ENCODE measurements at places on chromosomes 5 and 9.

- DNase-seq, result no peak
Measured at GRCh38 chr5:171898386-171898785, 108.1 kb downstream of the FBXW11 start.

GRCh38 chr5:168339109-168339771 lies 47.8 kb downstream of the WWC1 start:
- no peak for DNase-seq

GRCh38 chr5:101678481-101679193 lies 617.4 kb downstream of the SLCO4C1 start:
- peak; percentile 44 for DNase-seq

- no peak for DNase-seq
Measured at GRCh38 chr5:23012842-23013241, 159.7 kb upstream of the CDH12 start.

GRCh38 chr5:133944263-133945185 lies 23.9 kb downstream of the C5orf15 start:
- peak; percentile 67 for DNase-seq

GRCh38 chr5:127957183-127957582 lies 126.4 kb upstream of the SLC12A2 start:
- DNase-seq, result no peak

DNA sequence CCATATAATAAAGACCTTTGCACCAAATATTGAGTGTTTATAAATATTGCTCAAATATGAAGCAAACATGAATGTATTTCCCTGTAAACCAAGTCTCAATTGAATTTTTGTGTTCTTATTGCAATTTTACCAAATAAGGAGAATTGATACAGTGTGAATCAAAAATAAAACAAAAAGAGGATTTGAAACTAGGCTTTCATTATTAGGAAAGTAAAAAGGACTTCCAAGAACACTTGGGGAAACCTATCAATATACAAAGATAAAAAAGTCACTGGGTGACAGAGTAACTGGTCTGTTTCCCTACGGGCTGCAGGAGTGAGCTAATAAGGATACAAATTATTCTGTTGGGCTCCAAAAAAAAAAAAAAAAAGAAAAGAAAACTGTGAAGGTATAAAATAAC lies 44.8 kb upstream of the SNX2 start:
- DNase-seq, result no peak

DNA sequence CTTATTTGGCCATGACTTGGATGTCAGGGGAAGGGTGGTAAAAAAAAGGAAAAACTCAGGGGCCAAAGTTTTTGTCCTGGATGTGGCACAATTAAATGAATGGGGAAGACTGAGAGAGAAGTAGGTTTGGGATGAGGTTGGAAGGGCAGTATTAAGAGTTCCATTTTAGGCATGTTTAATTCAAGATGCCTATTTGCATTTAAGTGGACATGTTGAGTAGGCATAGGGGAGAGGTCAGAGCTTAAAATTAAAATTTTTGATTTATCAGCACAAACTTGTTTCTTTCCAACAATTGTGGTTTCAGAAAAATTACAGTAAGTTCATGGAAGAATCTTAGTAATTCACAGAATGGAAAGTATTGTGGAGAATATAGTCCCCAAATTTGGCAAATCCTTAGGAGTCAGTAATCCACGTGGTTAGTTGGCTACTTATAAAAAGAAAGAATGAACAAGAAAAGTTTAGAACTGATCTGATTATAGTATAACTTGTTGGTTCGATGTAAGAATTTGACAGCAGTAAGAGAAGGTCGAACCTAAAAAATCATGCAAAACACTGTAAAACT lies 265.9 kb downstream of the SAXO1 start:
- no peak for DNase-seq

DNA sequence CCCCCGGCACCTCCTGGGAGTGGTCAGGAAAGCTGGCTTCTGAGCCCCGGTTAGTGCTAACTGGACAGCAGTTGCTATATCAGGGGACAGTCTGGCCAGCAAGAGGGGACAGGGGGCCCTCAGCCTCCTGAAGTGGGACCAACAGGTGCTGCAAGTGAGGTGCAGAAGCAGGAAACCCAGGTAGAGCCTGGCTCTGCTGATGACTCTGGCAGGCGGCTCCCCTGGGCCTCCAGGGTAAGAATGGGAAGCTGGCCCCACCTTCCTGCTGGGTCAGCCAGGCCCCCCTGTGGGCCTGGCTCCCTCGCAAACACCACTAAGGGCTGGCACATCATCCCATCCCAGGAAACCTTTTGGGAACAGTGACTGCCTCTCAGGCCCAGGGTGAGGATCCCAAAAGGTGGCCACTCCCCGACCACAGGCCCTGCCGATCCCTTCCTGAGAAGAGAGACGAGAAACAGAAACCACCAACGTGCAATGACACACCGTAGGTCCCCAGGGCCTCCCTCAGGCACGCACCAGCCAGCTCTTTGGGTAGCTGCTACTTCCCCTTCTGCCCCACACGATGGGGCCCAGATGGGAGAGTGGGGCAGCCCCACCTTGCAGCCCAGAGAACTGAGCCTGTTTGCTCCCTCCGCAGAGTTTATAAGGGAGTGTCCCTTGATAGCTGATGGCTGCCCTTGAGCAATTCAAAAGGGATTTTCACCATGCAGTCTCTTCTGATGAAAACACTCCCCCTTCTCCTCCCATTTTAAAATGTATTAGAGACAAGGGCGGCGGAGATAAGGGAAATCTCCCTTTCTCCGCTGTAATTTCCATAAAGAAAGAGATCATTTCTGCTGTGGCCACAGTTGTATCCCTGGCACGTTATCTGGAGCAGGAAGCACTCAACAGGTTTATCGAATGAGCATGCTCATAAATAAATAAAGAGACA lies 76.8 kb downstream of the STK10 start:
- peak; percentile 86 for DNase-seq

DNA sequence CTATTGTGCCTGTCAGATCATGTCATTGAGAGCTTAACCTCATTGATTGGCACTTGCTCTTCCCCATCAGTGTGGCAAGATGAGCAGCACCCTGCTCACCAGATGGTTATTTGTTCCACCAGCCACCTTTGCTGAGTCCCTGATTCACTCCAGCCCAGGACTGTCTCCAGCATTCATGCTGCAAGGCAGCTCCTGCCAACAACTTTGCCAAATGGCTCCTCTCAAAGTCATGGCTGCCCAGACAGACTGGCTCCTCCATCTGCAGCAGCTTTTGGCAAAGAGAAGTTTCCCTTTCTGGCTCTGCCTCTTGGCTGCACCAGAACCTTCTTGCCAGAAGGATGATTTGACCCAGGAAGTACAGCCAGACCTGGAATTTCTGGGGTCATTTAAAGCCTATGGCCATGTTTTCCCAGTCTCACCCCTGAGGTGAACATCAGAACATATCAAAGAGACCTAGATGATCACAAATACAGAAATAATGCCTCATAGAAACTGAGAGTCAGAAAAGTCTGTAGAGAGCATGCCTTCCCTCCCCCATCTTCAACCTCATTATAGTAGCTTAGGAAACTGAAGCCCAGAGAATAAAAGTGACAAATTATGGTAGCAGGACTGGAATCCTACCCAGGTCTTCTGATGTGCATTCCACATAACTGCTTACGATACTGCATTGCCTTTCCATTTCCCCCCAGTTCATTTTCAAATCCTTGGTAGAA lies 10.4 kb downstream of the PPP2R2B start:
- DNase-seq, result no peak

GRCh38 chr5:144273232-144274027 lies 102.8 kb downstream of the KCTD16 start:
- DNase-seq, result no peak

DNA sequence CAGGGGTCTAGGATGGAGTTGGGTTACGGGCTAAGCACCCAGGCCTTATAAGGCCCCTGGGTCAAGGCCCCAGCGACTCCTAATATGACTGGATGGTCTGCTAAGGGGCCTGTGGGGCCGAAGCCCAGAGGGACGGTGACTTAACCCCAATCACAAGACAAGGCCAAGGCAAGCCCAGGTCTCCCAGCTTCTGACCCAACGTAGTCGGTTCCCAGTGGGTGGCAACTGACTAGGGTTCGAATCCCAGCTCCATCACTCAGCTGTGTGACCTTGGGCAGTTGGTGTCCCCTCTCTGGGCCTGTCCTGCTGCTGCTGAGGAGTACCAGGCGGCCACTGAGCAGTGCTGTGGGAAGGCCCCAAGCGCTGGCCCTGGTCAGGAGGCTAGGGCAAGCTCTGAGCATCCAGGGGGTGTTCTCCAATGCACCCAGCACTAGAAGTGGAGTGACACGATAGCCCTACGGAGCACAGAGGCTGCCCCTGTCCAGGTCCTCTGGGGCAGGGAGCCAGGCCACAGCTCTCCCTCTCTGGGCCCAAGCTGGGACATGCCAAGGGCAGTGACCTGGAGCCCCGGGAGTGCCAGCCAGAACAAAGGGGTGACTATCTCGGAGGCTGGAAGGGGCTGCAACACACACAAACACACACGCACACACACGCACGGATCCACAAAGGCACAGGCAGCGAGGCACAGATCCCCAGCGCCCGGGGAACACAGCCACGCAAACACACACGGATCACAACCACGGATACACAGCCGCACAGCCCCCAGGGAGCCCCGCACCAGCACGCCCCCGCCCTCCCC lies 512 bp downstream of the AK1 start:
- DNase-seq, result no peak

GRCh38 chr5:154285661-154286408 lies 95.3 kb downstream of the GALNT10 start:
- no peak for DNase-seq

DNA sequence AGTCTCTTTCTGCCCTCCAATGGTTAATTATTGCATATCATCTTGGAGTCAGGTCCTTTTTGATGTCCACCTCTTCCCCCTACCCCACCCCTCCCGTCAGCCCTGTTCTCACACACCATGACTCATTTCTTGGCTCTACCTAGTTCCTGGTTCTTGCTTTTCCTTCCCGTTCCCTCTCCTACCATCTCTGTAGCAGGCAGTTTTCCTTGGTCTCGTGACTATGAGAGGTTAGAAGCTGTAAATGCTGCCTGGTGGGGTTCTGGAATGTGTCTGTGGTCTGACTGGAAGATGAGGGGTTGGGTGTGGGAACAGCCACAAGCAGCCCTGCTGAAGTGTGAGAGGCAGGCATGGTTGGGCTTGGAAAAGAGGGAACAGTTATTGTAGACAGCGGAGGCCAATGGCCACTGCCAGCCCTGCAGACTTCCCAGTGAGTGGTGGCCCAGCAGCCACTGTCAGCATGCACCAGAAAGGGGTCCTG lies 18.2 kb downstream of the SLC22A5 start:
- no peak for DNase-seq

GRCh38 chr5:77946381-77947040 lies 170.4 kb upstream of the TBCA start:
- DNase-seq, result no peak

DNA sequence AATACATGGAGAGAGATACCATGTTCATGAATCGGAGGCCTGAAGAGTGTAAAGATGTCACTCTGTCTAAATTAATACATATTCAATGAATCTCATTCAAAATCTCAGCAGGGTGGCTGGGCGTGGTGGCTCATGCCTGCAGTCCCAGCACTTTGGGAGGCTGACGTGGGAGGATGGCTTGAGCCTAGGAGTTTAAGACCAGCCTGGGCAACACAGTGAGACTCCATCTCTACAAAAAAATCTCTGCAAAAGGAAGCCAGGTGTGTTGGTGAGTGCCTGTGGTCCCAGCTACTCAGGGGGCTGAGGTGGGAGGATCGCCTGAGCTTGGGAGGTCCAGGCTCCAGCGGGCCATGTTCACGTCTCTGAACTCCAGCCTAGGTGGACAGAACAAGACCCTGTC lies 49.7 kb downstream of the COL23A1 start:
- no peak for DNase-seq

DNA sequence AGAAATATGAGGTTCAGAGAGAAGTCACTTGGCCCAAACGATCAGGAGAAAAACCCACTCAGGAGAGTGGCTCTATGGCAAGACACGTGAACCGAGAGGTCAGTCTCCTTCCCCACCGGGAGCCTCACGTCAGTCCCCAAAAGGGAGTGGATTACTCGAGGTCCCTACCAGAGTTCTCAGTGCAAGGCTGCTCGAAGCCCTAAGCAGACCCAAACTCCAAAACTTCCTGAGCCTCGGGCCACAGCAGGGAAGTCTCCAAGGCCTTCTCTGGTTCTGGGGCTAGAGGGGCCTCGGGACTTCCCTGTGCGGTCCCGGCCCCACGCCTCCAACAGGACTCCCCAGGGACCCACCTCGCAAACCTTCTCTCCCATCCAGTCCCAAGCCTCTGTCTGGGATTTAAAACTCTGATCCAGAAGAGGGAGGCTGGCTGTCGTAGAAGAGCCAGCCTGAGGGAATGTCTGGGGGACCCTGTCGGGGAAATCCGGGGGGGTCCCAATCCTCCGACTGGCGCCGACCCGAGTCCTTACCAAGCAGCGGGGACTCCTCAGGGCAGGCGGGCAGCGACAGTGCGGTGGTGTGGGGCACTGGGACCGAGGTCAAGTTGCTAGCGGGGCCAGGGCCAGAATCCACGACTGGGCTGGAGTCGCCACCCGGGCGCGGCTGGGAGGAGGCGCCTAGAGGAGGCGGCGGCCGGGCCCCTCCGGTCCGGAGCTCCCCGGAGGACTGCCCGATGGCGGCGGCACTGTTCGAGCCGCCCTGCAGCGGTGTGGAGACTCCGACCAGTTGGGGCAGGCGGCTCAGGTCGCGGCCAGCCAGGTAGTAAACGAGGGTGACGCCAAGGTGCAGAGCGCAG lies 679 bp downstream of the B4GALT1 start:
- no peak for DNase-seq

DNA sequence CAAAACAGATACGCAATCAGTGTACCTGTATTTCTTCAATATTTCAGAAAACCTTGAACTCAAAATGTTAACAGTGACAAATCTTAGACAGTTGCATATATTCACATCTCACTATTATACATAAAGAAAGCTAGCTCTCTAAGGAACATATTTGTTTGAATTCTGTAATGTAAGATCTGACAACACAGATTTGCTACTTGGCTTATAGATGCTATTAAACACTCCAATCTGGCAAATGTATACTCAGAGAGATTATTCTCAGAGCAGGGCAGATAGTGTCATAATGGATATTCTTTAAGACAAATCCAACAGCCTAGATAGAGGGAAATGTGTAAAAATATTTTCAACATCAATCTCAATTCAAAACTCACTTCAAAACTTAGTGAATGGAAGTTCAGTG lies 794.5 kb upstream of the CDH9 start:
- DNase-seq, result no peak

DNA sequence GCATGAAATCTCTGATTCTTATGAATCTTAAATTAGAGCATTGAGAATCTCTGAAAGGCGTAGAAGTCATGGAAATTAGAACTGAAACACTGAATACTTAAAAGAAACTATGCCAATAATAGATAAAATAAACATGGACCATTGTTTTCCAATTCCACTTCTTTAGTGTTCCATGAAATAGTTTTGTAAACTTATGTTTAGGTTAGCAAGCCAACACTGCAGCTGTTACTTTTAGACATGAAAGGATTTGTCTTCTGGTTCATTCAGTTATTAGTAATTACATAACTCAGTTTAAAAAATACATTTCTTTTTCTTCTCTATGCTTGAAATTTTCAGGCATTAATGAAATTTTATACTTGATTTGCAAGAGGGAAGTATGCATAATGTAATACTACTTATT lies 733.4 kb upstream of the NUDT12 start:
- DNase-seq, result no peak

- no peak for DNase-seq
Measured at GRCh38 chr9:124858330-124859046, 3.3 kb downstream of the RPL35 start.

- no peak for DNase-seq
Measured at GRCh38 chr5:149693021-149693420, 37.1 kb upstream of the PPARGC1B start.

GRCh38 chr9:70479880-70480291 lies 65.4 kb upstream of the KLF9 start:
- no peak for DNase-seq

Measured in activated T-cell treated with anti-CD3 and anti-CD28 coated beads, Interleukin-2, amount 50 U/mL, for 24 hours (primary cell).